ENCODE measurements at places on chromosomes 12 and 14.

GRCh38 chr12:106147956-106148355 lies 9.2 kb upstream of the NUAK1 start:
- no peak for DNase-seq

DNA sequence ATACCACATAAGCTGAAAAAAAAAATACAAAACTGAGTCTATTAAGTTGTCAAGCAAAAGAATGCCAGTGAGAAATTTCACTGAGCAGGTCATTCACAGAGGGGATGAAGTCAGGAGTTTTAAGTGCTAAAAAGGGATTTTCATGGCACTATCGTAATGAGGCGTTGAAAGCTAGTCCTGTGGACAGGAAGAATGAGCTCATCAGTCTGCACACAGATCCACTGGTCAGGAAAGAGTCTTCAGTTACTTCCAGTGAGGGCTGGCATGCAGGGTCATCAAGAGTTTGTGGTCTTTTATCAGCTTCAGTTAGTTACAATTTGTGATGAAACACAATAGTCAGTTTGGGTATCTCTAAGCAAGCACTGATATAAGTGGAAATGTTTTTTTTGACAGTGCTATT lies 88.1 kb upstream of the WSCD2 start:
- no peak for DNase-seq

DNA sequence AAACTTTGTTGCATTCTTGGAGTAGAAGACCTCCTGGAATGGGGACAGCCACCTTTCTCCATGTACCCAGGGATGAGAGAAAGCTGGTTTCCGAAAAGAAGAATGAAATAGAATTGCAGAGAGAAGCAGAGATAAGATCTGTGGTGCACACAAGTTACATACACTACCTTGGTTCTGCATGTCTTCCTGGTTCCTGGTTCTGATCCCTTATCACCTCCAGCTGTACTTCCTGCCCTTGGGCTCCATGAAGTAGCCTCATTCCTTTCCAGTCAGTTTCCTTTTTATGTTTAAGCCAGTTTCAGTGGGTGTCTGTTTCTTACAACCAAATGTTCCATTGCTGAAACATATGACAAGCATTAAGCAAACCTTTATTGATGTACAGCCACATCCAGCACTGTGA lies 69.3 kb downstream of the FBXW8 start:
- no peak for DNase-seq

- no peak for DNase-seq
Measured at GRCh38 chr12:32679920-32680237, 778 bp downstream of the DNM1L start.

DNA sequence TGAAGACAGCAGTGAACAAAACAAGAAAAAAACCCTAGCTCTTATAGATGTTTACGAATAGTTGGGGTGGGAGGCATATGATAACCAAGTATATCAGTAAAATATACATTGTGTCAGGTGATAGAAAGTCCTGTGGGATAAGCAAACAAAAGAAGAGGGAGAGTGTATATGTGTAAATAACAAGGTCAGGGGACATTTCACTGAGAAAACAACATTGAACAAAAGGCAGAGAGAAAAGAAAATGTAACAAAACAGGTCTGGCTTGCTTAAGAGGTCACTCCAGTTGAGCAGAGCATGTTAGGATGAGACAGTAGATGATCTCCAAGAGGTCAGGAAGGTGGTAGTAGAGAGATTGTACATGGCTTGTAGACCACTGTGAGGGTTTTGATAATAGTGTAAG lies 304.1 kb downstream of the ACSS3 start:
- DNase-seq = no peak
